ENCODE measurements at places on chromosomes 6 and 20.

GRCh38 chr20:58787211-58788005, 63.3 kb downstream of the GNAS-AS1 start:
- DNase-seq: no peak

GRCh38 chr20:35641743-35642142, 23.0 kb downstream of the CPNE1 start:
- DNase-seq: no peak

DNA sequence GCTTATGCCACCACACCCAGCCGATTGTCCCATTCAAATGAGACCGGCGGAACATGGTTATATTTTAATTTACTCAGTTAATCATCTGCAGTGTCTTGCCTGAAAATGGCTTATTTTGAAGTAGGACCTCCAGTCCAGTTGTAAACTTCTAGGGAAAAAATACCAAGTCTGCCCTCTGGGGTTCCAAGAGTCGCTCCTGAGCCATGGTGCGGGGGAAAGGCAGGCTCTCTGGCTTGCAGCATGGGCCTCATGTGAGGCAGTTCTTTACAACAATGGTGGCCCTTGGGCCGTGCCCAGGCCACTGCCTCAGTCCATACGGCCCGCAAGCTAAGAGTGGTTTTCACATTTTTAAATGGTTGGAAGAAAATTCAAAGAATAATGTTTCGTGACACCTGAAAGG, 62.7 kb upstream of the XRN2 start:
- DNase-seq: no peak

GRCh38 chr20:34703424-34704176, 544 bp upstream of the TP53INP2 start:
- DNase-seq: peak; percentile 77

- no peak for DNase-seq
These were observed 248.6 kb upstream of the QKI start for GRCh38 chr6:163165922-163166321.

DNA sequence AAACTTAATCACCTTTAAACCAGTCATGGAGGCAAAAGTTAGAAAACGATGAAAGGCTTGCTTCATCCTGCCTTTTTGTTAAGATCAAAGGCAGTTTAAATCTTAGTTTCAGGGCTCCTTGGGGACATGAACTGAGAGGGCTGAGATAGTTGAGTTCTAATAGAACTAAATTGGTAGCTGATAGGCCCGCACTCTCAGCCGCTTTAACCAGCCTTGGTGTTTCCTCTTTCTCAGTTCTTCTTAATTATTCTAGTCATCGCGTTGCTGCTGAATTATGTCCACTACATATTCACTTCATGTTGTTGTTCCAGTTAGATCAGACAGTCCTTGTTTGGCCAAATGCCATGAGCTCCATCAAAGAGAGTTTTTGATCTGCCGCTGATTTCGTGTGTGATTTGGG, 72.5 kb downstream of the ANKS1A start:
- DNase-seq: no peak

DNA sequence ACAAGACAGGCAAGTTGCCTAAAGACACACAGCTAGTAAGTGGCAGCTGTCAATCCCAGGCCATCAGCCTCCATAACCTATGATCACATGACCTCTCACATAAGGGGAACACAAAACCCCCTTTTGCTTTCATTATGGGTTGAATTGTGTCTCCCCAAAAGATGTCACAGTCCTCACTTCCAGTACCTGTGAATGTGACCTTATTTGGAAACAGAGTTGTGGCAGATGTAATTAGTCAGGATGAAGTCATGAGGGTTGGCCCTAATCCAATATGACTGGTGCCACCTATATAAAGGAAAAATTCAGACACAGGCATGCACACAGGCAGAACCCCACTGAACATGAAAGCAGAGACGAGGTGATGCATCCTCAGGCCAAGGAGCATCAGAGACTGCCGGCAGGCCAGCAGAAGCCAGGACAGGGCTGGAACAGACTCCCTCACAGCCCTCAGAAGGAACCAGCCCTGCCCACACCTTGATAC, 33.6 kb downstream of the GFOD1 start:
- DNase-seq: no peak

GRCh38 chr6:148697895-148698440, 48.9 kb upstream of the UST start:
- no peak for DNase-seq

DNA sequence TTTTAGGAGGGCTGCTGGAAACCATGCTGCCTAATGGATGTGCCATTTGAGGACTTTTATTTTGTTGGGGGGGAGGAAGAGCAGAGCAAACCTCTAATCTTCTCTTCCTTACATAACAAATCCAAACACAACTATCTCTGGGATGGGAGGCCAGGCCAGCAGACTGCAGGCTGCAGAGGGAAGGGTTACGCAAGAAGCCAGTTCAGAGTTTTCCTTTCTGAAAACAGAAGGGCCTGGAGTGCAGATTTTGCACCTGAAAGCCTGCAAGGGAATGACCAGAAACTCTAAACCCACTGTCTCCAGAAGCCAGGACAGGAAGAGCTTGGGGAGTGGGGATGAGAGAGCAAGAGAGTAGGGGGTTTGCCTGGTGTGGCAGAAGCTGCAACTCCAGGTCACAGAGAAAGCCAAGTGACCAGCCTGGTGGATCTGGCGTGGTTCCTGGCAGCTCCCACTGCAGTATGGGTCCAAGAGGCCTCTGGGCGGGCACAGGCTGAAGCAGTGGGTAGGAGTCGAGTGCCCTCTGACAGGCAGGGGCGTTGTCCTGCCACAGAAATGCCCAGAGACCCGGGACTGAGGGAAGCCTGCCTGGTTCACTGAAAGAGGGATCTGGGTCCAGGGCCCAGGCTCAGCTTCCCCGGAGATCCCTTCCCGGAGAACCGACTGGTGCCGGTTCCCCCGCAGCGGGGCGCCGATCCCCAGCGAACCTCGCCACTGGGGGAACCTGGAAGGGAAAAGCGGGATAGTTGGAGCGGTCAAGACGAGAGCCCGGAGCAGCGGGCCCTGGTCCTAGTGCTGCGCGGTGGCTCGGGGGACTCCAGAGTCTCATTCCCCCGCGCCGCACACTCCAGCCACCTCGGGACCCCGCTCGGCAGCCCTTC, 6.7 kb downstream of the MAFB start:
- no peak for DNase-seq

DNA sequence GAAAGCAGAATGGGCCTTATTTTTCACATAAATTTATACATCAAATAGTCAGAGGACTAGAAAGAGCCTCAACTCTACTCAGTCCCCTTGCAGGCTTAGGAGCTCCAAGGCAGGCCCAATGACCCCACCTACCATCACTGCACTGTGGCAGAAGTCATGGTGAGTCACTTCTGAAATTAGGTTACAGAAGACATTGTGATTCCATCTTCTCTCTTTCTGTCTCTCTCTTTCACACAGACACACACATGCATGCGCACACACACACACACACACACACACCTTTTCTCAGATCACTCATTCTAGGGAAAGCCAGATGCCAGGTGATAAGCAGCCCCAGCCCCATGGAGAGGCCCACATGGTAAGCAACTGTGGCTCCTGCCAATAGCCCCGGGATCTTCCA, 103.8 kb downstream of the C6orf118 start:
- DNase-seq: no peak

- DNase-seq: no peak
These were observed 384.0 kb upstream of the SASH1 start for GRCh38 chr6:147958683-147959082.

GRCh38 chr6:28134716-28135115, 7.0 kb upstream of the ZKSCAN8 start:
- no peak for DNase-seq

DNA sequence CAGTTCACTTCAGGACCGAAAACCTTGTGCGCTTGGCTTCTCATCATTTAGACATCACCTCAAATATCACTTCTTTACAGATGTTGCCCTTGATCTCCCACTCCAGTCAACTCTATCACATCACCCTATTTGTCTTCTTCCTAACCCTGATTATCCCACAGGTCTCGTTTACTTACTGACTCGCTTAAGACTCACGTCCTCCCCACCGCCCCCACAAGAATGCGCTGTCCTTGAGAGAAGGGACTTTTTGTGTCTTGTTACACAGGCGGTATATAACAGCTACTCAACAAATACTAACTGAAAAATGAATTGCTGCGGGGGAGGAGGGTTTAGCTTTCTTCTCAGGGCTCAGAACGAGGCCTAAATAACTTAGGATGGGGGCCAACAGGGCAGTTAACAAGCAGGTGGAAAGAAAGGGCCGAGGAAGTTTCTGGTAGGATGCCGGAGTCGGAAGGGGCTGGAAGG, 527 bp downstream of the TOMM34 start:
- no peak for DNase-seq

- DNase-seq: no peak
These were observed 96.3 kb upstream of the NEDD9 start for GRCh38 chr6:11328613-11329247.

- DNase-seq: no peak
These were observed 9.2 kb downstream of the FGD2 start for GRCh38 chr6:37014667-37015066.

DNA sequence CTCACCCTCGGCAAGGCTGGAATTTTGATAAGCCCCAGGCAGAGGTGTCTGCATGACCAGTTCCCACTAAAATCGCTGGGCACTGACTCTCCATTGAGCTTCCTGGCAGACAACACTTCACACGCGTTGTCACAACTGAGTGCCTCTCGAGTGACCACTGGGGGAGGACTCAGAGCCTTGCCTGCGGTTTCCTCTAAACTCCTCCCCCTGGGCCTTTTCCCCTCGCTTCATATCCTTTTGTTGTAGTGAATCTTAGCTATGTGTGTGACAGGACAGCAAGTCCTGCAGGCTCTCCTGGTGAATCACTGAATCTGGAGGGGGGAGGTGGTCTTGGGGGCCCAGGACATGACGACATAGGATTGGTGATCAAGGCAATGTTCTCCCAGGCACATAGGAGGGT, 670.8 kb downstream of the PRKN start:
- DNase-seq: no peak

DNA sequence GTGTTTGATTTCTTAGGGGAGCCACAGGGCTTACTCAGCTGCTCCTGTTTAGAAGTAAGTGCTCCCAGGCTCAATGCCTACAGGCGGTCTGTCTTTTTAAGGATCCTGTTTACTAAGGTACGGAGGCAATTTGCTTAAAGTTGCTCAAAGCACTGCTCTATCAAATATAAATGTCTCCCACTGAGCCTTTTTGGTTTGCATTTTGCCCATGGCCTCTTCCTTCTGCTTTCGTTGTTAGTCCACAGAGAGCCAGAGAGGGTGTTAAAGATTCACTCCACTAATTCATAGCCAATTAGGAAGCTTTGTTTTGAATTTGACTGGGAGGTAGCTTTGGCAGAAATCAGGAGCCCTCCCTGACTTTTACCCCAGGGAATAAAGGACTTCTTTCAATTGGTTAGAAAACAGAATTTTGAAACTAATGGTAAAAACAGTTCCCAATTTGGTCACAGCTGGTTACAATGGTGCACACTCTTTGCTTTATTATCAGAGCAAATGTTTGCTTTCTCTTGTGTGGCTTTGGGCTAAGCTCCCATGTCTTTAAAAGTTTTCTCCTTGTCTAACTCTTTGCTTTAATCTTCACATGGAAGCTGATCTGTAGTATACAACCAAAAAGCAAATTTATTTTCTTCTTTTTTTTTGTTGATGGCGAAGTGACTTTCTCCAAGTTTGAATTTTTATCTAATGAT, 126.2 kb downstream of the IMPG1 start:
- no peak for DNase-seq

DNA sequence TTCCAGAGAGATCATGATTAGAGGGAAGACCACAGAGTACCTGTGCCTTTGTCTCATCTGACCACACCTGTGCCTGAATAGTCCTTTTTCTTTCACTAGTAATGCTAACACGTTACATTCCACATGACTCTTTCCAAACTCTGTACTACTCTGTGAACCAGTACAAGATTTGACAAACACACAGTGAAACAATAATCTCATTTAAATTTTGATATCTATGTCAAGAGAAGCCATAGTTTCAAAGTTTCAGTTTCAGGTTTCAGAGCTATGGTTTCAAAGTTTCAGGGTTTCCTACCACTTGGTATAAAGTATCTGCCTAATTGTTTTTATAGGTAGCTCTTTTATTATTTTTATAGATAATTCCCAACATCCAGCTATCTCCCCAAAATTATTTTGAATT, 62.0 kb upstream of the PHACTR2 start:
- no peak for DNase-seq

- no peak for DNase-seq
These were observed 454.1 kb upstream of the NOX3 start for GRCh38 chr6:155909710-155910109.

DNA sequence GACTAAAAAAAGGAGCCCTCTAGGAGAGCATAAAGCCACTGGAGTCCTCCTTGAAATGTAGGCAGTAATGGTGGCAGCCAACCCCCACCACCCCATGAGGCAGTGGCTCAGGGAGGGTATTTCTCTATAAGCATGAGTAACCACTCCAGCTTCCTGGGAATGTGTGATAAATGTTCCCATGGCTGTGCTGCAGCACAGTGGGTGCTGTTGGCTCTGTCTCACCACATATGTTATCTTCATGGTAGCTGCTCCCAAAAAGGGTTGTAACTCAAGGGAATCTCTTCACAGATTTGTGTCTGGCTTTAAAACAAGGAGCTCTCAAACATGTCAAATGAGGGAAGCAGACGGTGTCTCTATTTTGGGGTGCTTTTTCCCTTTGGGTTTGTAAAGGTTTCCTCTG, 7.5 kb upstream of the PHACTR1 start:
- no peak for DNase-seq

DNA sequence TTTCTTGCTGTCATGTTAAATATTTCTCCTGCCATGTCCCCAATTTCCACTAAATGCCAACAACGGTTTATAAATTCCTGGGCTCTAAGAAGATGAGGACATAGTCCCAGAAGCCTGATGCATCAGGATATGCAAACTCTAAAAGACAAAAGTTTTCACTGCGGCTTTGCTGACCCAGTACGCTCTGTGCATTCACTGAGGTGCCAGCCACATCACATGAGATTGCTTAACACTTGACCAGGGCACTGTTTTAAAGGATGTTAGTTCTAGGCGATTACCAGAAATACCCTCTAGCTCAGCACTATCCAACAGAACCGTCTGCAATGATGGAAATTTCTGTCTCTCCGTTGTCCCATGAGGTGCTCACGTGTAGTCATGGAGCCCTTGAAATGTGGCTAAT, 19.9 kb upstream of the ADTRP start:
- DNase-seq: no peak

GRCh38 chr6:14354919-14355572, 237.5 kb downstream of the CD83 start:
- DNase-seq: peak; percentile 80

- peak; percentile 27 for DNase-seq
These were observed 178.8 kb downstream of the SMOC2 start for GRCh38 chr6:168619560-168620314.

- peak; percentile 39 for DNase-seq
These were observed 372.0 kb downstream of the PREX1 start for GRCh38 chr20:48455651-48456365.

DNA sequence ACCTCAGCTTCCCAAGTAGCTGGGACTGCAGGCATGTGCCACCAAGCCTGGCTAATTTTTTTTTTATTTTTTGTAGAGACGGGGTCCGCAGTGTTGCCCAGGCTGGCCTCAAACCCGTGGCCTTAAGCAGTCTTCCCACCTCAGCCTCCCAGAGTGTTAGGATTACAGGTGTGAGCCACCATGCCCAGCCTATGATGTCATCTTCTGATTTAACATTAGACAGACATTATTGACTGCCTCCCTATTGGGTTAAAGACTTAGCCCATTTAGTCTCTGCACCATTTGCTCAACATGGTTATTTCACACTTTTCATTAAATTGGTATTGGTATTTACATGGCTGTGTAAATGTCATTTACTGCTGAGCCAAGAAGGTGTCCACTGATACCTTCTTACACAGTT, 46.1 kb downstream of the DEK start:
- DNase-seq: no peak

- no peak for DNase-seq
These were observed 131.3 kb downstream of the C6orf118 start for GRCh38 chr6:165178056-165178455.

GRCh38 chr6:36804563-36804962, 34.7 kb downstream of the CPNE5 start:
- no peak for DNase-seq

Measured in sigmoid colon (tissue), 7 donors.